ENCODE measurements at places on chromosomes 6 and 20.
A peak's percentile ranks its signal among the peaks of the same experiment; 100 is the strongest.

DNA sequence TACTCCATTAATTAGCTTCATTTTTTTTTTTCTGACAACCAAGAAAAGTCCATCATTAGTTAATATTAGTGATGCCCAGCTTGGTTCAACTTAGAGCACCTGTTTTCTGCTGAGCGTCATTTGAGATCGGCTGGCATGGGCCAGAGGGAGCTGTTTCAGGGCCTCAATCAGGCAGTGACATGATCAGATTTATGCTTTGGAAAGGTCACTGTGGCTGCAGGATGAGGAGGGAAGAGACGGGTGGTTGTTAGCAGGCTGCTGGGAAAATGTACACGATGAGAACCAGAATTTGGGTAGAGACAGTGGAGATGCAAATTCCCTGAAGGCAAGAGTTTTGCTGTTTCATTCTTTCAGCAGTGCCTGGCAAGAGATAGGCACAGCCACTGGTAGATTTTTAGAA is 4.4 kb upstream of the STX16 start:
- DNase-seq = no peak

DNA sequence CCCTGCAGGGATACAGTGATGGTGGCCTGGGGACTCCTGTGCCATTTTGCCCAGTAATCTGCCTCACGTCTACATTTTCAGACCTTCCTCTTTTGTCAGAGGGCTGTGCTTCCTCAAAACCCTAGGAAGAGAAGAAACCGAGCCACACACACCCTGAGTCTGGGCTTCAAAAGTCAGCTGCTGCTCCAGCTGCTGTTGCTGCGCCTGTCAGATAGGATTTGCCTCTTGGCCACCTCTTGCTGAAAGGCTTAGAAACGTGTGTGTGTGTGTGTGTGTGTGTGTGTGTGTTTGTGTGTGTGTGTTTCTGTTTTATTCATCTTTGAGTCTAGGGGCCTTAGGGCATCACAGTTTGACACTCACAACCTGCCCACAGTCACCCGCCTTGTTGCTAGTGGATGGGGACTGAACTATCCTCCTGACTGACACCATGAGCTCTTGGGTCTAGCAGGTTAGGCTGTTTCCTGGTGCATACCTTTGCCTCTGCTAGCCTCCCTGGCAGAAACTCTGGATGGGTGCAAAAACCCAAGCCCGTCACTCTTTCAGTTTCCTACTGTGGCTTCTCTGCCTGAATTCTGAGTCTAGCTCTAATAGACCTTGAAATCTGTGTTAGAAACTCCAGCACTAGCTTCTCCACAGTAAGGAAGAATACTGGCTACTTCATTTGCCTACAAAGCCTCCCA is 94.9 kb upstream of the CEP85L start:
- no peak for DNase-seq

DNA sequence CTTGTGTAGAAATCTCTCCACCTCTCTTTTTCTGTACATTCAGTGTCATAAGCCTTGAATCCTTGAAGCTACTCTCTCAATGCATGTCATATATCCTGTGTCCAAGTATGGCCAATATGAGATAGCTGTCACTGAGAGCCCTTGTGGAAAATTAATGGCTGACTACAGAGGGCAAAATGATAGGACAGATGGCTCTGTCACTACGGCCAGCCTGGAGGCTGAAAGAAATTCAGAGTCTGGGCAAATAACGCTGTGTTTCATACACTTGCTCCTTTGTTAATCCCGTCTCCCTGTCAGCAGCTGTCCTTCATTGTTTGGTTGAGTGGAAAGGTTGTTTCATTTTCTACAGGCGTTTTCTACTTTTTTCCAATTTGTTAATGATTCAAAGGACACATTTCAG is 70.4 kb upstream of the VGLL2 start:
- no peak for DNase-seq

GRCh38 chr20:24456398-24456781 is 13.0 kb upstream of the SYNDIG1 start:
- no peak for DNase-seq

DNA sequence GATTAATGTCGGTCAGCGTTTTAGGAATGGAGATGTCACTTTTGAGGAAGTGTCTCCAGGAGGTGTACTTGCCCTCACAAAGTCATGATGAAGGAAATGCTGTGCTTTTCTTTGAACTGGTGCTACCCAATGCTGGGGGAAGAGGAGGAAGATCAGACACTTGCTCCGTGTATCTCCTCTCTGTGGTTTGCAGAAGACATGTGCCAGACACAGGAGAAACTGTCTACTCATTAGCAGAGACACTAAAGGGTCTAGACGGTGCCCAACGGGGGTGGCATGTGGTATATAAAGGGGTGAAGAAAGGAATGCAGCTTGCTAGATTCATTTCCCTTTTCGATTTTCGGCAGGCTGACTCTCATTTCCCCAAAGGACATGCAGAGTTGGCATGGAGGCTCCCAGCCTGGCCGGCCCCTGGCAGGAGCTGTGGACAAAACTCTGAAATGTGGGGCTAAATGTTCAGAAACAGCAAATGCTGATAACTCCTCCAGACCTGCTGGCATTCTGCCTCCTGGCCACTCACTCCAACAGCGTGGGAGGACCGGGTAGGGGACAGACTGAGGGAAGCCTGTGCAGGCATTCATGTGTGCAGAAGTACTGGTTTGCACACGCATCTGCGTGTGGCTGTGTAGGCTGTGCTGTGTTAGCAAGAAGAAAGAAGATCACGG is 59.6 kb upstream of the QKI start:
- DNase-seq = peak; percentile 74

- DNase-seq = no peak
Measured at GRCh38 chr6:109194880-109195279, 99.6 kb downstream of the CEP57L1 start.

DNA sequence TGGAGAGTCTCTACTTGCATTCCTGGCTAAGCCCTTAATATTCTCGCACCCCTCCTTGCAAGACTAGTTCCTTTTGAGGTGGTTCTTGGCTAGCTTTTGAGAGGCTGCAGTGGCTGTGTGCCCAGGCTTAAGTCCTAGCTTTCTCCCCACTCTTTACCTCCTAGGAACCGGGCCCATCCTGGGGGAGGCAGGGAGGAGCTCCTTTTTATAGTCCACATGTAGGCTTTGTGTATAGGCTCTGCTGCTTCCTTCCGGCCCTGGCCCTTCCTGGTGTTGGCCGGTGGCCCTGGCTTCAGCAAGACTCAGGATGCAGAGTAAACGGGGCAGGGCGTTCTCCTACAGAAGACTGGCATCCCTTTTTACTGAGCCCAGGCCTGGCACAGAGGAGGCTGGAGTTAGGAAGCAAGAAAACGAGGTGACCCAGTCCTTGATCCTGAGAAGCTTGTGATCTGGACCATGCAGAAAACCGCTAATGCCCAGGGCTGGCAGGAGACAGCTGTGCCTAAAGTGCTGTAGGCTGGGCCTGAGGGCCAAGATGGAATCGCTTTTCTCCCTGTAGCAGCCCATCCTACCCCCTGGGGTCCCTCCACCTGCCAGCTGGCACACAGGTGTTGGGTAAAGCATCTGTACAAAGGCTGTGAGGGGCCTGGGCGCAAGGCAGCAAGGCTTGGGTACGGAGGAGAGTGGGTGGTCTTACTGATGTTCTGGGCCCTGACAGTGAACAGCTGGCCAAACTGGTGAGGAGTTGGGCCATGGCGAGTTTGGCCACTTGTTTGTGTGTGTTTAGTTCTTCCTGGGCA is 8.7 kb downstream of the PLCG1 start:
- no peak for DNase-seq

GRCh38 chr6:74942130-74942529 is 263.7 kb downstream of the COL12A1 start:
- no peak for DNase-seq

GRCh38 chr6:150445486-150445885 is 76.7 kb downstream of the IYD start:
- no peak for DNase-seq

DNA sequence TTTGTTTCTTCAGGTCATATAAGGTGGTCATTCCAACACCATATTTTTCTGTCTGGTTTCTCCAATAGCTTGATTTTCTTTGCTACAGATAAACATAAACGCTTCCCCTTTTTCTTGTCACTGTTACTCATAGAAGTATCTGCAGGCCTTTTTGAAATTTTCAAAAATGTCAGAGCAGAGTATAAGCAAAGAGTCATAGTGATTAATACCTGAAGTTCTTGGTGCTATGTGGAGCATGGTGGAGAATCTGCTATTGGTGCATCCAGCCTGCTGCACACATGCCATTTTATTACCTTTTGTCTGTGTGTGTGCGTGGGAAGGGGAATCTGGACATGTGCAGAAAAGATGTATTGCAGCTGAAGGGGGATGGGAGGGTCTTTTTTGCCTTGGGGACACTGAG is 19.7 kb downstream of the STX11 start:
- no peak for DNase-seq

DNA sequence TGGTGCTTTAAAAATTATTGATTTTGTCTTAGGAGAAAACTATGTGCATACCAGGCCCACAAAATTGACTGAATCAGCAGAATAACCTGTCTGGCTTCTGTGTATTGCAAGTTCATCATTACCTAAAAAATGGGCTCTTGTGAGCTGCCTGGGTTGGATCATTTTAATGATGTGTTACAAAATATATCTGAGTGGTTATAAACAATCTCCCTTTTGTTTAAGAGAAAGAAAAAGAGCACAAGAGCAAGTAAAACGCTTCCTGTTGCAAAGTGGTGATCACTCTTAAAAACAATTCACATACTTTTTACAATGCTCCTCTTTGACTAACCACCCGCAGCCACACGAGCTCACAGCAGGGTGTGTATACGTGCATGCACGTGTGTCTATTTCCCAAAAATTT is 335.1 kb downstream of the HDGFL1 start:
- no peak for DNase-seq

GRCh38 chr20:63261060-63261794 is 7.0 kb upstream of the NKAIN4 start:
- DNase-seq = no peak

- DNase-seq = peak; percentile 39
Measured at GRCh38 chr6:157273756-157274470, 49.4 kb downstream of the TMEM242 start.

GRCh38 chr6:13488015-13488895 is 855 bp upstream of the GFOD1 start:
- DNase-seq = peak; percentile 72

DNA sequence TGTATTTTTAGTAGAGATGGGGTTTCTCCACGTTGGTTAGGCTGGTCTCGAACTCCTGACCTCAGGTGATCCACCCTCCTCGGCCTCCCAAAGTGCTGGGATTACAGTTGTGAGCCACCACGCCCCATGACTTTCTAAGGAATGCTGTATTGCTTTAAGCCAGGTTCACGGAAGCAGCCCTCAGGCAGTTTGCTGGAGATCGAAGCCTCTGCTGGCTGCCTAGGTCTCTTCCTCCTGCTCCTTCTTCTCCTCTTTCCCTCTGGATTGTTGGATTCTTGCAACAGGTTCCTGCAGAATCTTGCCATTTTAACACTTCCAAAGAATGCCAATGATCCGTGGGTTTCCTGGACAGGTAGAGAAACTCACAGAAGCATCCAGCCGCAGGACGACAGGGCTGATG is 29.3 kb upstream of the B4GALT5 start:
- DNase-seq = no peak

DNA sequence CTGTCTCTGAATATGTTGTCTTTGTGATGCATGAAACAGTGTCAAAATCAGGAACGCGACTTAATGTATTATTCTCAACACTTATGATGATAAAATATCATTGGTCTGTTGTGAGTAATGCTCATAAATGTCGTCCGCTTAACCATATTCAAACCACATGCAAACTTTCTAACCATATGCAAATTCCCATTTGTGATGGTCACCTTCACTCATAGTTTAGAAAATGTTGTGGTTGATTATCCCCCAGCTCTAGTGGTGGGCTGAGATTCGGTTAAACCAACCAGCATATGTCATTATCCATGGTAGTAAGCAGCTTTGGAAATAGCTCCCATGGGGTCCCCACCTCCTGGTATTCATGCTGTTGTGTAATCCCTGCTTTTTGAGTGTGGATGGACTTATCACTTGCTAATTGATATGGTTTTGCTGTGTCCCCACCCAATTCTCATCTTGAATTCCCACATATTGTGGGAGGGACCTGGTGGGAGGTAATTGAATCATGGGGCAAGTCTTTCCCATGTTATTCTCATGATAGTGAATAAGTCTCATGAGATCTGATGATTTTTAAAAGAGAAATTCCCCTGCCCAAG is 360.0 kb upstream of the TSHZ2 start:
- no peak for DNase-seq
